ENCODE measurements at places on chromosomes 16 and 17.

DNA sequence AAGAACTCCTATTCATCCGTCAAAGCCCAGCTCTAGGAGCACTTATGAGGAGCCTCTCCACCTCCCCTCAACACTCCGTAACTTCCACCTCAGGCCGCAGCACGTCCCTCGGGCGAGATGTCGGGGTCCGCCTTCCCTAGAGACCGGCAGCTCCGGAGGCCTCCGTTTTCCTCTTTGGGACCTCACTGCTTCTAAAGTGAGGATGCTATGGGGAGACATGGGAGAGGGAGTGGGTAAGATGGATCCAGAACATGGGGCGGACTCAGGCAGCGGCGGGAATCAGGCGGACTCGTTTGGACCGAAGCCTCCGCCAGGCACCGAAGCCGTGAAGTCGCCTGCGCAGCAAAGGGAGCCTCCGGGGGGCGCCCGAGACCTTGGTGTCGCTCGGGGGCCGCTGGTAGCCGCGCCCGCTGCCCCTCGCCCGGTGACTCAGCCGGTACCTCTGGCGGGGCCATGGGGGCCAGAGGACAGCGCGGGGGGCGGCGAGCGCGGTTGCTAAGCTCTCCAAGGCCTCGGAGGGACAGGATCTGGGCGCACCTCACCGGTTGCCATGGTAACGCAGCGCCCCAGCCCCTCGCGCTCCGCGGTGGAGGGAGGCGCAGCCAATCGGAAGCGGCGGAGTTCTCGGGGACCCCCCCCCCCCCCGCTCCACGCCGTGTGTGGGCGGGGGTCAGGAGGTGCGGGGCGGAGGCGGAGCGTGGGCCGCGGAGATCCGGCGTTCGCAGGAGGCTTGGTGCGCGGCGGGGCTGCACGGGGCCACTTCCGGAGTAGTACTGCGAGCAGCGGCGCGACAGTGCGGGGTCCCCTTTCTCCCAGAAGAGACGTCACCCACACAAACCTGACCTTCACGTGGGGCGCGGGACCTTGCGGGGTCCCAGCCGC is 1.3 kb upstream of the HIC1 start:
- ATAC-seq, result peak; percentile 22

GRCh38 chr16:30371248-30371816 is 1.0 kb upstream of the TBC1D10B start:
- no peak for ATAC-seq

DNA sequence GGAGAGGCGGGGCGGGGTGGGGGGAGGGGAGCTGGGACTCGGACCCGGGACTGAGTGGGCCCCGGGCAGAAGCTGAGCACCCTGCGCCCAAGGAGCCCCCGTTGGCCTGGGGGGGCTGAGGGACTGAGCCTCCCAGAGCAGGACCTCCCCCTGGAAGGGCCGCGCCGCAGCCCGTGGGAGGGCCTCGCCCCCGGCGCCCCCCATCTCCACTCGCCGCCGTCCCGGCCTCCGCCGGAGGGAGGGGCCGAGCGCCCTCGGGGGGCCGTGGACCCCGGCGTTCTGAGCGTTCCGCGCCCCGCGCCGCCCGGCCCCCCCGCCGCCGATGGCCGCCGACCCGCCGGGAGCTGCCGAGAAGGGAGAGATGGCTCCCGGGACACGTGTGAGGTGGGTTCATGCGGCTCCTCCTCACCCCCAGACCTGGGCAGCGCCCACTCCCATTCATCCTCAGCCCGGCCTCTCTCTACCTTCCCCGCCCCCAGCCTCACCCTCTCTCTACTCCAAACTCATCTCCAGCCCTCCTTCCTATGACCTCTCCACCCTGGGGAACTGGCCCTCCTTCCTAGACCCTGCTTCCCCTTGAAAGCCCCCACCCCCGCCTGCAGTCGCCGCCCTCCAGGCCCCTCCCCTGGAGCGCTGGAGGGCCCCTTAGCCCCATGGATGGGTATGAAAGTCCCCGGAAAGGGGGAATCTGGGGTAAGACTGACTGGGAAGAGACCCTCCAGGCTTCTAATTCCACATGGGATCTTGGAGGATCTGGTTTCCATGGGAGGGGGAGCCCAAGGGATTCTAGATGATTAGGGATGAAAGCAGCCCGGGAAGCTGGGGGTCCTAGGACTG is 922 bp downstream of the FBXL19 start:
- ATAC-seq, result no peak

GRCh38 chr17:5263441-5263840 is 18.6 kb upstream of the RABEP1 start:
- ATAC-seq, result no peak

DNA sequence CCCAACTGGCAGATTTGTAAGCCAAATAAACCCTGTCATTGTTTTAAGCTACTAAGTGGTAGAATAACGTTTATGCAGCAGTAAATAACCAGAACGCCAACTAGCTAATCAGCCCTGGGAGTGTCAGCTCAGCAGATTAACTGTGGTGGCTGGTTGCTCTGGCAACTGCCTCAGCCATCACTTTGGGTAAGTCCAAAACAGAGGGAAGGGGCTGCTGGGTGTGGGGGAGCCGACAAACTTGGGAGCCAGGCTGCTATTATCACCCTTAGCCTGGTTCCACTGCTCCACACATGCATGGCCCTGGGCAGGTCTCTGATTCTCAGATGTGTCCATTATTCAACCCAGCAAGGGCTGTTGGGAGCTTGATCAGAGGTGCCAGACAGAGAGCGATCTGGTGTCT is 22.2 kb upstream of the RHOT1 start:
- no peak for ATAC-seq

DNA sequence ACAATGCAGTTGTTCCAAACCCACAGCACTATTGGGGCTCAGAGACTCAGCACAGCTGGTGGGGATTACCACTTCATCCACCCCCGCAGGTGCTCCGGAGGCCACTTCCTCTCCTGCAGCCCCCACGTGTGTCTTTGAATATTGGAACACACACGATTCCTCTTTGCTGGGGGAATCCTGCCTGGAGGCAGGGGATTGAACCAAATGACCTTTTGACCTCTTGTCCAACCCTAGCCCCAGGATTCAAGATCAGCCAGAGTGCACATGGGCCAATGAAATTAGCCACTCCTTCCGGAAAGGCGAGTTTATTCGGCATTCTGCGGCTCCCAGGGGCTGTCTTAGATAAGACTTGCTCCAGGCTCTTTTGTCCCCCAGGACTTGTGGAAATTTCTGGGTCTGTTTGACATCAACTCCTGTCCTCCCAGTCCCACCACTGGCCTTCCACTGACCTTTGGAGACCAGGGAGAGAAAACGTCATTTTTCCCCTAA is 350.2 kb downstream of the FOXL1 start:
- ATAC-seq, result no peak

DNA sequence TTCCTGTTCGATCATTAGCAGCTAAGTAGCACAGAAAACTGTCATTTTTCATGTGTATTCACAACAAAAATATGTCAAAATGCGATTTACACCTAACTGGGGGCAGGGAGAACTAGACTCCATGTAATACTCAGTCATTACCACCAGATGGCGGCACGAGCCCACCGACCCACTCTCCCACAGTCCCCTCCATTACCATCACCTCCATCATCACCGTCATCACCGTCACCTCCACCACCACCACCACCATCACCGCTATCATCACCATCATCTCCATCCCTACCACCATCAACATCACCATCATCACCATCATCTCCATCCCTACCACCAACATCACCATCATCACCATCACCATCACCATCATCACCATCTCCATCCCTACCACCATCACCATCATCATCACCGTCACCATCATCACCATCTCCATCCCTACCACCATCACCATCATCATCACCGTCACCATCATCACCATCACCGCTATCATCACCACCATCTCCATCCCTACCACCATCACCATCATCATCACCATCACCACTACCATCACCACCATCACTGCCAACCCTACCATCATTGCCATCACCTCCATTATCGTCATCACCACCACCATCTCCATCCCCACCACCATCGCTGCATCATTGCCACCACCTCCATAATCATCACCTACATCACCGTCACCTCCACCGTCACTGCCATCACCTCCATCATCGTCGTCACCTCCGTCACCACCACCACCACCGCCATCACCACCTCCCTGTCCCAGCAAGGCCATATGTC is 14.4 kb downstream of the NDUFAF8 start:
- no peak for ATAC-seq

GRCh38 chr17:56595831-56596690 is 2.6 kb downstream of the NOG start:
- ATAC-seq, result no peak

DNA sequence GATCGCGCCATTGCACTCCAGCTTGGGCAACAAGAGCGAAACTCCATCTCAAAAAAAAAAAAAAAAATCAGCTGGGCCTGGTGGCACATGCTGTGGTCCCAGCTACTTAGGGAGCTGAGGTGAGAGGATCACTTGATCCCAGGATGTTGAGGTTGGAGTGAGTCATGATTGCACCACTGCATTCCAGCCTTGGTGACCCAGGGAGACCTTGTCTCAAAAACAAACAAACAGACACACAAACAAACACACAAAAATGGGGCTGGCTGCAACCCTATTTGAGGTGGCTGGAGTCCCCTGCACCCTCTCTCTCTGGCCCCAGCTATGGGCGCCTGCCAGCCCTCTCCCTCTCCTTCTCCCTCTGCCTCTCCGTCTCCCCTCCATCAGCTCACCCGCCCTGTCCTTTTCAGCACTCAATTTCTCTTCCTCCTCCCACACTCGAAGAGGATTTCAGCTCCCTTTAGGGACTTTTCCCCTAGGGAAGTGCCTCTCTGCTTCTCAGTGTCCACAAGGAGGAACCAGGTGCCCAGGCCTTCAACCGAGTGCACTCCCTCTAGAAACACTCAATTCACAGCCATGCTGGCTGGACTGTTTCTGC is 17.5 kb upstream of the TFAP4 start:
- no peak for ATAC-seq
